ENCODE measurements at places on chromosomes 2 and 18.

GRCh38 chr2:98698896-98699295 lies 32.0 kb downstream of the MGAT4A start:
- no peak for DNase-seq

- DNase-seq, result no peak
Observed at GRCh38 chr2:174607584-174607983, 10.0 kb upstream of the WIPF1 start.

DNA sequence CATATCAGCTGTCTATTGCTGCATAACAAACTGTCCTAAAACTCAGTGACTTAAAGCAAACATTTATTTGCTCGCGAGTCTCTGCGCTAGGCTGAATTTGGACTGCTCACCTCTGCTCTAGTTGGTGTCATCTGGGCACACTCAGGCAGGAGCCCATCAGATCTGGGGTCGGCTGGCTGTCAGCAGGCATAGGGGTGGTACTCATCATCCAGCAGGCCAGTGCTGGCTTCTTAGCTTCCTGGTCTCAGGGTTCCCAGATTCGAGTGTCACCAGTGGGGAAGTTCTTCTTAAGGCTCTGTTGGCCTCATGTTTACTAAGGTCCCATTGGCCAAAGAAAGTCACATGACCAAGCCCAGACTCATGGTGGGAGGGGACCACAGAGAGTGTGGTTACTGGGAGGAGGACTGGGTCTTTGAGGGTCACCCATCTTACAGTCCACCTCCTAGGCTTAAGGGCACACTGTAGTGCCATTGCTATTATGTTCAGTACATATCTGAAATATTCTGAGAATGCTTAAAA lies 71.6 kb upstream of the ATG16L1 start:
- DNase-seq, result no peak

- no peak for DNase-seq
Observed at GRCh38 chr2:75055820-75056675, 97.6 kb downstream of the POLE4 start.

GRCh38 chr18:3524706-3525105 lies 74.7 kb downstream of the TGIF1 start:
- no peak for DNase-seq

DNA sequence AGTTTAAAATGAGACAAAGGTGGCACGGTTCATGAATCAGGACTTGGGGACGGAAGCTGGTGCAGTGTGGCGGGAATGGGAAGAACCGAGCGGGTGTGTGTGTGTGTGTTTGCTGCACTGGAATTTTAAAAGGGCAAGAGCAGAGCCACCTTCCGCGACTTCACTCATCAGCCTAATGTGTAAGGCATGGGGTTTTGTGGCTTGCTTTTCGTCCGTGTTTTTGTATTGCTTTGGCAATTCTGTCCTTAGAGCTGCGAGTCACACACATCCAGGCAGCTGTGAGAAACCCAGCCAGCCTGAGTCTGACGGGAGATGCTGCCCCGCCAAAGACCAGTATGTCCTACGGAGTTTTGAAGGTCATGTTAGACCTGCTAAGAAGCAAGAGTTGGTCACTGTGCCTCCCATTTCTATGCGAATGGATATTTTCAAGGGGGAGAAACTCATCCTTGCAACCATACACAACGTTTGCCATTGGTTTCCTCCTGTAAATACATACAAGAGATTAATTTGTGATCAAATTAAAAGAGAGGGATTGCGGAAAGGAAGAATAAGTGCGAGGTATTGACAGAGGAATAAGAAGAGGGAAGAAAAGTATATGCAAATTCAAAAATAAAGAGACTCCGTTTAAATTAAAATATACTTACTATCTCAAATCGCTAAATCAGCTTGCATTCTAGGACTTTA lies 665 bp upstream of the CACNB4 start:
- DNase-seq, result no peak

DNA sequence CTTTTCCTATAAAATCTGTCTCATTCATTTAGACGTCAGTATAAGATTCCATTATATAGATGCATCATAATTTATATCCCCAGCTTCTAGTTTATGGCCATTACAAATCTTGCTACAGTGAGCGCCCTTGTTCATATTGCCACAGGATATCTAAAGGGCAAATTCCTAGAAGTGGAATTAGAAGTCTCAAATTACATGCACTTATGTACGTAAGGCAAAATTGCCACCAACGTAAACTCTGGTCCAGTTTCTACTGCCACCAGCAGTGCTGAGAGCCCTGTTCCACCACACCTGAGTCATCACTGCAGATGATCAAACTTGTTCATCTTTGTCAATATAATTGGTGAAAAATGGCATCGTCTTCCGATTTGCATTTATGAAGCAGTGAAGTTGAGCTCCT lies 90.9 kb upstream of the ID2 start:
- DNase-seq, result no peak

DNA sequence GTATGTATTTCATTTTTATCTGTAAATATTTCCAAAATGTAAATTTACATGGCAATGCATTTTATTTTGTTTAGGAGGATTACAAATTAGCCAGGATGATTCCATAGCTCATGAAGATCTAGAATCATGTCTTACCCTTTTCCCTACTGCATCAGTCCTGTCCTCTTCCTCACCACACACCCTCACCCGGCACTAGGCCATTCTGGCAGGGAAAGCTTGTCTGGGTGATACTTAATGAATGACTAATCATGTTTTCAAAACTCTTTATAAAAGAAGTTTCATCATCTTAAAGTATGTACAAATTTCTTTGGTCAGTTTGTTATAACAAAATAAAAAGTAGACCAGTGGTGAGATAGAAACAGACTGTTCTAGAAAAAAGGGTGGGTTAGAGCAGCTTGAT lies 283.3 kb upstream of the VWC2L start:
- DNase-seq, result no peak

GRCh38 chr2:17584689-17585088 lies 44.2 kb downstream of the VSNL1 start:
- DNase-seq, result peak; percentile 8
